ENCODE measurements at places on chromosomes 12 and 14.
A peak's percentile ranks its signal among the peaks of the same experiment; 100 is the strongest.

- DNase-seq, result no peak
These were observed 68.3 kb downstream of the SCARB1 start for GRCh38 chr12:124795081-124795948.

- DNase-seq, result no peak
These were observed 74.3 kb downstream of the SYNE3 start for GRCh38 chr14:95442016-95442632.

- no peak for DNase-seq
These were observed 51.0 kb downstream of the VWF start for GRCh38 chr12:6073426-6073825.

DNA sequence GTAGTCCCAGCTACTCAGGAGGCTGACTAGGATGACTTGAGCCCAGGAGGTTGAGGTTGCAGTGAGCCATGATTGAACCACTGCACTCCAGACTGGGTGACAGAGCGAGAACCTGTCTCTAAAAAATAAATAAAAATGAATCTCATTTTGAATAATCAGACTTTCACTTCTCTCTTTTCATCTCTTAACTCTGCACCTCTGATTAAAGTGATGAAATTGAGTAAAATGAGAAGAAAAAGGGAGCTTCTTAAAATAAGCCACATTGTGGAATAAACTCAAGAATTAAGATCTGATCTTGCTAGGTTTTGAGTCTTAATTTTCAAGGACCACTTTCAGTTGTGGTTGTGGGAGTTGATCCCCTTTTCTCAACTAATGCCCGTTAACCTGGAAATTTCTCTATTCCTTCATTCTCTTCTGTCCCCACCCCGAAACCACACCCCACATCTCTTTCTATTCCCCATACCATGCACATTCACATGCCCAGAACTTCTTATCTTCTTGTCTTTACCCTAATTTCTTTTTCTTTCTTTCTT, 70.9 kb upstream of the ETV6 start:
- DNase-seq, result no peak

DNA sequence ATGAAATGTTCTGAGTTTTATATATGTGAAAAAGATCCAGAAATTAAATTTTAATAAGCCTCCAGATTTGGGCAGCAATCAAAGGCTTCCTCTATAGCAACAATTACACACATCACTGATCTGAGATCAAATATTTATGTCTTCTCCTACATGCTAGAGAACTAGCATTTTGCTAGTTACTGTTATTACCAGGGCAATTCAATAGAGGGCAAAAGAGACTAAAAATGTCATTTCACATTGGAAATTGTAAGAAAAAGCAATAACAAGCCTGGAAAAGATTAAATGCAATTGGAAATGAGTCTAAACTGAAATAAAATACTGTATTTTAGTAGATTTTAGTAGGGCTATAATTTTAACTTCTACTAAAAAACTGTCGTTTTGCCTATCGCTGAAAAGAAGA, 32.6 kb upstream of the ANO6 start:
- DNase-seq, result no peak

DNA sequence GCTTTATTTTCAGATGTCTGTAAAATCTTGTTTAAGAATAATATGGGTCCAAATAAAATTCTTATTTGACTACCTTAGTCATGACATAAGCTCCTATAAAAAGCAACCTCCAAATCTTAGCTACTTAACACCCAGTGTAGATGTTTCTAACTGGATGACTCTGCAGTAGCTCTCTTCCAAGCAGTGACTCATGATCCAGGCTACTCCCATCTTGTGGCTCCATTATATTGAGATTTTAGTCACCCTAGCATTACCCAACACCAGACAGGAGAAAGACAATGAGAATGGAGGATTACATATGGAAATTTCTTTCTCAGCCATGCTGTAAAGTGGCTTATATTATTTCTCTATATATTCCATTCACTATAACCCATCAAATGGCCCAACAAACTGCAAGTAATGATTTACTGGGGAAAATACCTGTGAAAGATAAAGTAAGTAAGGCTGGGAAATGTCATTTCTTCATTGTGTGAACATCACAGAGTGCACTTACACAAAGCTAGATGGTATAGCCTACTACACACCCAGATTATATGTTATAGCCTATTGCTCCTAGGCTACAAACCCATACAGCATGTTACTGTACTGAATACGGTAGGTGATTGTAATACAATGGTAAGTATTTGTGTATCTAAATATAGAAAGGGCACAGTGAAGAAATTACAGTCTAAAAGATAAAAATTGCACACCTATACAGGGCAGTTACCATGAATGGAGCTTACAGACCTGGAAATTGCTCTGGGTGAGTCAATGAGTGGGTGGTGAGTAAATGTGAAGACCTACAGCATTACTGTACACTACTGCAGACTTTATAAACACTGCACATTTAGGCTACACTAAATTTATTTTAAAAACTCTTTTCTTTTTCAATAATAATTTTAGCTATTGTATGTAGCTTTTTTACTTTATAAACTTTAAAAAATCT, 163.2 kb downstream of the DYRK2 start:
- peak; percentile 9 for DNase-seq

- no peak for DNase-seq
These were observed 794 bp downstream of the SLC22A17 start for GRCh38 chr14:23351681-23352505.

DNA sequence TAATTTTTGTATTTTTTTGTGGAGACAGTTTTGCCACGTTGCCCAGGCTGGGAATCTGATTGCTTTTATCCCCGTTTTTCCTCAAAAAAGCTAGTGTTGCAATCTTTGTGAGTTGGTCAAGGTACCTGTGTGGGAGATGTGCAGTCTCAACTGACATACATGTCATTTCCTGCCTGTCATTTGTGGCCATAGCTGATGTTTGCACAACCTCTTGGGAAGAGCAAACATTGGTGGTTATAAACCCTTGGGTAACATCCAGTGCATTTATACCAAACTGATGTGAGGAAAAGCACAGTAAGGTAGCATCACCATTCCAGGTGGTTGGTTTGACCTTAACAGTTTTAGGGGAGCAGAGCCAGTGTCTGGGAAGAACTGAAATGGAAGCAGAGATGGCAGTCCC, 54.7 kb downstream of the ATG14 start:
- DNase-seq, result no peak

GRCh38 chr12:4284306-4284705, 10.7 kb downstream of the CCND2 start:
- DNase-seq, result no peak

GRCh38 chr12:78562368-78563205, 302.0 kb upstream of the SYT1 start:
- DNase-seq, result peak; percentile 3
